ENCODE measurements at places on chromosomes 1 and 21.
A peak's percentile ranks its signal among the peaks of the same experiment; 100 is the strongest.

DNA sequence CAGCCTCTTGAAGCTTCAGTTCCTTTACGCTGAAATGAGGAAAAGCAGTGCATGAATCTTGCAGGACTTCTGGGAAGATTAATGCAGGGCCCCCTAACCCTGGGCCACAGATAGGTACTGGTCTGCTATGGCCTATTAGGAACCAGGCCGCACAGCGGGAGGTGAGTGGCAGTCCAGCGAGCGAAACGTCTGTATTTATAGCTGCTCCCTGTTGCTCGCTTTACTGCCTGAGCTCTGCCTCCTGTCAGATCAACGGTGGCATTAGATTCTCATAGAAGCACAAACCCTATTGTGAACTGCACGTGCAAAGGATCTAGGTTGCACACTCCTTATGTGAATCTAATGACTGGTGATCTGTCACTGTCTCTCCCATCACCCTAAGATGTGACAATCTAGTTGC lies 130.2 kb downstream of the CHRM3 start:
- no peak for DNase-seq

GRCh38 chr1:41660570-41661427 lies 176.3 kb upstream of the EDN2 start:
- DNase-seq, result no peak

GRCh38 chr1:42807056-42807668 lies 9.8 kb upstream of the ERMAP start:
- no peak for DNase-seq

GRCh38 chr1:226985839-226986463 lies 45.9 kb downstream of the COQ8A start:
- DNase-seq, result peak; percentile 32

- DNase-seq, result no peak
These were observed 25.4 kb upstream of the S100A7 start for GRCh38 chr1:153485863-153486262.

- no peak for DNase-seq
These were observed 7.0 kb downstream of the KRTAP10-8 start for GRCh38 chr21:44618909-44619308.

DNA sequence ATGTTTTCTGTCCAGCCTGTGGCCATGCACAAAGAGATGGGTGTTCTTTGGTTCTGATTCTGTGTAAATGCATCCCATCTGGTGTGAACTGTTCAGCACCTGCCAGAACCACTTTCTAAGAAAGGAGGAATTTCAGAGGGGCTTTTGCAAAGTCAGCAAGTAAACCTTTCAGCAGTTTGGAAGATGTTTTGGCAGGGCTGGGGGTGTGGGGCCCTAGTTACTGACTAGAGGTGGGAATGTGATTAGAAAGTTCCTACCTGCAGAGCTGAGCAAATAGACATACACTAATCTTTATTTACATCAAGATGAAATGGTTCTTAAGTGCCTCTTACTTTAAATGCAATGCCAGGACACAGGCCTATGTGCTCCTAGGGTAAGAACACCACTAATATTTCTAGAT lies 378.1 kb upstream of the USP24 start:
- DNase-seq, result no peak

- DNase-seq, result no peak
These were observed 107.6 kb downstream of the CCDC185 start for GRCh38 chr1:223500560-223501425.

DNA sequence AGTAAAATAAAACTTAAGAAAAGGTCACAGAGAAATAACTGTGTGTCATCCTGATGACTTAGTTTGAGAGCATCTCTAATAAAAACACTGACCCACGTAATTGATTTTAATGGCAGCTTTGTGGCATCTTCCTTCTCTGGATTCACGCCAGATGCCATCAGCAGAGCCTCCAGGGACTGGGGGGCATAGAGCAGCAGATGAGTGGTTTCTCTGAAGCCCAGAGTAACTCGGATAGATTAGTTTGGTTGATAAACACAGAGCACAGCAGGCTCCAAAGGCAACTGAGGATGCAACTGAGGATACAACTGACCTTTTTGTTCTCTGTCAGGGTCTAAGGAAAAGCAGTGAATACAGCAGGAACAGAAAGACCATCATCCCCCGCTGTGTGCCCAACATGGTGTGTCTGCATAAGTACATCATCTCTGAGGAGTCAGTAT lies 180.8 kb downstream of the RPS6KC1 start:
- no peak for DNase-seq

- DNase-seq, result no peak
These were observed 18.8 kb downstream of the TNFRSF9 start for GRCh38 chr1:7921796-7922195.

GRCh38 chr1:243946946-243947345 lies 96.9 kb upstream of the AKT3 start:
- no peak for DNase-seq

Measured in gastrocnemius medialis (tissue), 4 donors.